ENCODE measurements at places on chromosomes 7 and 10.

DNA sequence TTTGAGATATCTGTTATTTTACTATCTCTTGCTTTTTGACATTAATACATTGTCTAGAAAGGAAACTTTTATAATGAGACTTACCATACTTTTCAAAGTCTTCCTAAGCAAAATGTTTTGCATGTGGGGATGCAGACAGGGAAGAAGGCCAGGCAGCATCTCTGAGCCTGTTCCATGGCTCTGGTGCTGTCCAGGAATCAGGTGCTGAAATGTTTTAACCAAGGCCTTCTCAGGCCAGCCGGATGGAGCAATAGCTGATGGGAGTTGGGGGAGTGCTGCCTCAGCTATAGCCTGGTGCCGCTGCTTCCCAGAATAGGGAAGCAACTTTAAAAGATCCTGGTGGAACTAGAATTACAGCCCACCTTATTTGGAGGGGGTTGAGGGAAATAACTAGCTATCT is 38.5 kb downstream of the CRTAC1 start:
- DNase-seq, result no peak

DNA sequence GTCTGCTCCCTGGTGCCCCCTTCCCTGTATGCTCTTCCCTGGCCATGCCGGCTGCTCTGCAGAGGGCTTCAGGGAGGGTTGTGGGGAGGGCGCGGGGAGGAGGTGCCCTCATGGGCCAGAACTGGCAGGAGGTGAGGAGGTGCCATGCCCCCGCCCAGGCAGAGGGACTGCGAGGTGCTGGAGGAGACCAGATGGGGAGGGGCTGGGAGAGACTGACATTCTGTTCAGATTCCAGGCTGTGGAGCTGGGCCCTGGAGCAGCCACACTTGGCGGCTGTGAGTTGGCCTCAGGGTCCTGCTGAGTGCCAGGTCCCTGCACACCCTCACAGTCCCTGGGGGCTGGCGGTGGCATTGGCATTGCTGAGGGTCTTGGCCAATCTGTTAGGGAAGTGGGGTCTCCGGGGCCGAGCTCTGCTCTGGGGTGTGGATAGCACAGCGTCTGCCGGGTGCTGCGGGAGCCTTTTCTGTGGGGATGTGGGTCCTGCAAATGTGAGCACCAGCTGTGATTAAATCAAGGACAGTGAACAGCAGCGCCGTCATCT is 25.4 kb downstream of the INPP5A start:
- no peak for DNase-seq

- DNase-seq, result no peak
These were observed 11.2 kb downstream of the ZFYVE27 start for GRCh38 chr10:97748116-97748515.

DNA sequence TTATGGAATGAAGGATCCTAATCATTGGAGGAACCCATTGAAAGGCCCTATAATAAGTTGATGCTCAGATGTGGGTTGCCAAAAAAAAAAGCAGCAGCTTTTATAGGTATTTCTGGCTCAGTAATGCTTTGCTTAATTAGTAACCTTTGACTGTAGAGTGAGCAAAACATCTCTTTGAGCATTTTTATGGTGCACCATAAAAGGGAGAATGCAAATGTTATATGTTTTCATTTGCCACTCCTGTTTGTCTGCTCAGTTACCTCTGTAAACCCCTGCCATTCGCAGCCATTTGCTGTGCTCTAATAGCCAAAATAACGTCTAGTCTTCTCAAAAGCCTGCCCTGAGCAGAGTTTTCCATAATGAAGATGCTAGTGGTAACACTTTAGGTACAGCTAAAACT is 589.1 kb upstream of the FOXK1 start:
- DNase-seq, result no peak

- DNase-seq, result no peak
These were observed 181.7 kb downstream of the LRMDA start for GRCh38 chr10:75612904-75613684.

DNA sequence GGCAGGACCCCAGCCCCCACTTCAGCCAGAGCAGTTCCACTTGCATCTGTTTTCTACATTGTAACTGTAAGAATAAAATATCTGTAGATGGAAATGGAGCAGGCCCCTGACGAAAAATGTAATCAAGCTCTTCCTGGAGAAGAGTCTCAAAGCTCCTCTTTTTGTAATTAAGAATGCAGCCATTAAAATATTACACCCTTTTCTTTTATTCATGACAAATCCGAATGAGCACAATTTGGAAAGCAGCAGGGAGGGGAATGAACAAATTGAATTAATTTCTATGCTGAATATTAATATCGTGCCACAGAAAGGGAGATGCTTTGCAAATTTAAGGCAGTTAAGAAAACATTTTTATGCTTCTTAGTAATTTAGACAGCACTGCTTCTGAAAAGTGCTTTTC is 24.8 kb upstream of the CAPZA2 start:
- DNase-seq, result no peak

DNA sequence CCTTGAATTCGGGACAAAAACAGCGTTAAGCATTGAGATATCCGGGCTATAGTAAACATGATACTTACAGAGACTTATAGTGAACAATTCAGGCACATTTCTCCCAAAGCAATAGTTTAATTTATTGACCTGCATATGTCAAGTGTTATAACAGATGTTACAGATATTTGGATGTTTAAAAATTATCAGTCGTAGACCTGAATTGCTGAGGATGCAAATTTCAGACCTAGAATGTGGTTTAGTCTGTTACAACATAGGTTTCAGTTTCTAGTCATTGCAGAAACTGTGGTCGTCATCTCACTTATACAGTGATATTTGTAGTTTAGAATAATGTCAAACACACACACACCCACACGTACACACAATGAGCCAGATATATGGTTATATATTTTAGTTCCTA is 85.2 kb downstream of the VTI1A start:
- DNase-seq, result peak; percentile 13

GRCh38 chr10:78461333-78461732 is 427.7 kb downstream of the RPS24 start:
- no peak for DNase-seq

- no peak for DNase-seq
These were observed 111.6 kb upstream of the HABP2 start for GRCh38 chr10:113441220-113441619.

- DNase-seq, result no peak
These were observed 1.1 kb downstream of the YAE1 start for GRCh38 chr7:39567294-39567693.

DNA sequence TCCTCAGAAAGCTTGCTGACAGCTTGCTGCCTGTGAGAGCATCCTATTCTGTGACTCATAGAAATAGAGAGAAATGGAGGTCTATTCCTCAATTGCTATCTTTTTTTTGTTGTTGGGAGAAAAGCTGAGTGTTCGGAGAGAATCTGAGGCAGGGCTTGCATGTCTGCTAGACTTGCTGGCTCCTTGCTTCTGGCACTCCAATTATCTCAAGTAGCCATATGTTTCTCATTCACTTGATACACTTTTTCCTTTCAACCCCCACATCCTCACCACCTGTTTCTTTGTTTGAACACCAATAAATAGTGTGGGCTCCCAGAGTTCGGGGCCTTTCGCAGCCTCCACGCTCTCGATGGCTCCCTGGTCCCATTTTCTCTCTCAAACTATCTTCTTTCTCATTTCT is 172.2 kb downstream of the SH2D4B start:
- no peak for DNase-seq

GRCh38 chr10:79202188-79203013 is 133.6 kb downstream of the ZMIZ1 start:
- DNase-seq, result peak; percentile 55

GRCh38 chr10:14683256-14683655 is 91.4 kb downstream of the FAM107B start:
- DNase-seq, result no peak

DNA sequence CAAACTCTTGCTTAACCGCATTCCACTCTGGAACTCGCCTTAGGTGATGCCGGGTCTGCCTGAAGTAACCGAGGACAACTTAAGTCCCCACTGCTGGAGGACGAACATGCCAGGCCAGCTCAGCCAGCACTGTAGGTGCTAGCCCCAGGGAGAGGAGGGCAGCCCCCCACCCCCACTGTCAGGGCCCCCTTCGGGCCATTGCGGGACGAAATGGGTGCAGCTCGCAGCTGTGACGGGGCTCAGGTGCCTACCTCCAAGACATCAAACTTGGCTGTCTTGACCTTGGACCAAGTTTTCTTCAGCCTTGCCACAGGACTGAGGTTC is 60.4 kb downstream of the CSGALNACT2 start:
- DNase-seq, result peak; percentile 5

DNA sequence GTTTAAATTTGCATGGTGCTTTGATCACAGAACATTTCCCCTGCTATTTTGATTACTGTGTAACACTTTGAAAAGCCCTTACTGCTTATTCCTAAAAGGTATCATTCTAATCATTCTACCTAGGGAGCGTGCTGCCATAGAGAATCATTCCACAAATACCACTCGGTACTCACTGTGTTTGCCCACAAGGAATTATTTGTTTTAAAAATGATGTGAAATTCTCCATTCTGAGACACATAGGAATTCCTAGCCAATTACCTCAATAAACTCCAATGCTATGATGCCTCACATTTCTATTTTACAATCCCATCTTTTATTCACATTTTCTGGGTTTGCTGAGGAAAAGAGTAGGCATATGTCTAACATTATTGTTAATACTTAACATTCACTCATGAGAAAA is 16.2 kb upstream of the TES start:
- DNase-seq, result no peak

All from GM12891 (cell line).